Neural progenitor cell (in vitro differentiated cells): ENCODE measurements at places on chromosomes 13 and 19. TPM values are rescaled to one million over a fixed set of nuclear protein-coding genes. Genes with fewer than 3 reads are reported as not detected.

- DNase-seq: no peak
Measured at GRCh38 chr13:20035130-20035529, 76.6 kb downstream of the ZMYM2 start.

DNA sequence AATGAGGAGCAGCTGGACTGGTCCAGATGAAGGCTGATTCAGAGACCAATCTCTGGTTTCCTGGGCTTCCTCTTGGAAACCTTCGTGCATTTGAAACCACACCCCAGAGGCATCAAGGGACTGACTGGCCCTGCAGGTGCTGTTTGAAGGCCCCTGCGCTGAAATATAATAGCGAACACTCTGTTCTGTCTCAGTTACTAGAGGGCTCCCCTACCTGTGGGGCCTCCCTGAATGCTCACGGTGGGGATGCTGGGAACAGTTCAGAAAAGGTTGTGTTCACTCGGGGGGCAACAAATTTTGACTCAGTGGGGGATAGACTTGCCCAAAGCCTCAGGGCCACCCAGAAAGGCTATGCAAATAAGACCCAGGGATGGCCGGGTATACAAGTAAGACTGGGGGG, 6.4 kb downstream of the CCDC8 start:
- DNase-seq: peak; percentile 54

- DNase-seq: no peak
Measured at GRCh38 chr13:39111145-39111544, 72.9 kb downstream of the NHLRC3 start.

GRCh38 chr13:26423629-26424028, 133.9 kb upstream of the WASF3 start:
- DNase-seq: no peak

- no peak for DNase-seq
Measured at GRCh38 chr13:51769455-51770127, 34.4 kb downstream of the DHRS12 start.

DNA sequence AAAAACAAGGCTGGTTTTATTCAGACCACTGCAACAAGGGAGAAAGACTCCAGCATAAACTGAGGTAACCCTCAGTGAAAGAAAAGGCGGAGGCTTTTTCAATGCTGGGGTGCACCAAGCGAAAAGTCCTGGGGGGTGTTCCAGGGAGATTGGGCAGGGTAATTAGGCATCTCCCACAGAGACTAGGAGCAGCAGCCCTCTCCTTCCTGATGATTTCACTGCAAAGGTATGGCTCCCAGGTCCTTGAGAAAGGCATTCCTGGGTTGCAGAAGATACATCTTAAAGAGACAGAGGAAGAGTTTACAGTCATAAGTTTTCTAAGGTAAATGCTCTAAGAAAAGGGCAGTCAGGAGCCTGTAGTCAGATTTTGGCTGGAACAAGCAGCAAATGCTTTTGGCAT, 412.0 kb downstream of the FOXO1 start:
- no peak for DNase-seq

- DNase-seq: peak; percentile 99
Measured at GRCh38 chr19:35869327-35870123, 1.2 kb downstream of the APLP1 start.

DNA sequence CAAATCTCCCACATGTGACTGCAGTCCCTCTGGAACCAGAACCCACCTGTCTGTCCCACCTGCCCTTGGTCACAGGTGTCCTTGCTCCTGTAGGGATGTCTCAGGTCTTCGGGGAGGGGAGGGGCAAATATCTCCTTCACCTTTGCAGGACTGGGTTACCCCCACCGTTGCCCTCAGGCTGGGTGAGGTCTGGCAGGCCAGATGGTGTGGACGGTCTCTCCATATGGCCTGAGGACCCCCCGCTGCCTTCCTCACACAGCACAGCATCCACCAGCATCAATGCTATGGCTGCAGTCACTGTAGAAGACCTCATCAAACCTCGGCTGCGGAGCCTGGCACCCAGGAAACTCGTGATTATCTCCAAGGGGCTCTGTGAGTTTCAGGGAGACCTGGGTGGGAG, 10.0 kb downstream of the SLC5A5 start:
- no peak for DNase-seq

DNA sequence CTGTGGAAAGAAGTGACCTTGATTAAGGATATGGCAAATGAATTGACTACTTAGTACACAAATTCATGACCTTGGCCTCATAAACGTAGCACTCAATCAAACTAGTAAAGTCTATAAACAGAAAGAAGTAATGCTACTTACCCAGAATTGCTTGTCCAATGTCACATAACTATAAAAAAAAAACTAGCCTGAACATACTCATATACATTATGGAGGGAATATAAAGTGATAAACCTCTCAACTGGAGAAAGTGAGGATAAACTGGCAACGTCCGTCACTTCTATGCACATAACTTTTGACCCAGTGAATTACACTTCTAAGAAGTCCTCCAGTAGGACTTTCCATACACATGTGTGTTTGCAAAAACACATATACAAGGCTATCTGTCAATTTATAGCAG, 7.7 kb upstream of the SERP2 start:
- no peak for DNase-seq

DNA sequence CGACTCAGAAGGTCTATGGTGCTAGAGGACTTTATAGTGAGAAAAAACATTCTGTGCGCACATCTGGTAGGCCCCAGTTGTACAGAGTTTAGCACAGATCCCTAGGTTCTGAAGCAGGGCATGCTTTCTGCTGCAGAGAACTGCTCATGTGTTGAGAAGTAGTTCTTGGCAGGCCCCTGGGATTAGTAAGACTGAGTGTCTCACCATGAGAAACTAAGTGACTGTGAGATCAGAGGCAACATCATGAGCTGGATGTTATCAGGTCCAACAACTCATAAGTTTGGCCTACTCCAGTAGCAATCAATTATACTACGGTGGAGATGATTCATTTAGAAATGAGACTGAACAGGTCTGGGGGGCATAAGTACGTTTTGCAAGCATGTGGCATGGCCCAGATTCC, 507.4 kb upstream of the KLF12 start:
- no peak for DNase-seq

DNA sequence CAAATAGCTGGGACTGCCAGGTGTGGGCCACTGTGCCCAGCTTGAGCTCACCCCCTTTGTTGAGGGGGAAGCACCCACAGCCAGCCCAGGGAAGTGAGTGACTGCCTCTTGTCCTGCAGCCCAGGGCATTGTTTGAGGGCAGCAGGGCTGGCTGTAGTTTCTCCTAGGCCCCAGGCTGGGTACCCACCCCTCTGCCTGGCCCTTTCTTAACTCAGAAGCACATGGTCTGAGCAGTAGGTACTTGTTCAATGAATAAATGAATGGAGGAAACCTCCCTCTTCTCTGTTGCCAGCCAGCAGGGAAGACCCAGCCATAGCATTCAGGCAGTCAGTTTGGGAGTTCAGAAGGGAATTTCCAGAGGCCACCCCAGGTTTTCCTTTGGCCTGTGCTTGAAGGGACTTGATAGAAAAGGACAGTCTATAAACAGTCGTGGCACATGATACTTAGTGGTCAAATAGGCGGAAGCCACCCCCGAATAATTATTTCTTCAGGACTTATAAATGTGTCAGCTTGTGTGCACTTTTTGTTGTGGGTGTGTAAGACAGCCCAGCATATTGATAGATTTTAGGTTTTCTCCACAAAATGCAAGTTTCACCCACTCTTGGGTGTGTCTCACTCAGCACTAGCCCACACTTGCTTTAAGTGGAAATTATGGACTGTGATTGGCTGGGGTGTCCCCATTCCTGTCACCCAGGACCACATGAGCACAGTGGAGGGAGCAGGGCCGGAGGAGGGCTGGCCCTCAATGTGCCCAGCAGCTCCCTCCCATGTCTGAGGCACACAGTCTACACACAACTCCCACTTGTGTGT, 33.1 kb downstream of the GATAD2A start:
- no peak for DNase-seq

BRME1 gene
- total RNA-seq: 0.49 and 4.1 TPM in 2 replicates

MEGF8 gene
- total RNA-seq: 7.3 and 21.4 TPM in 2 replicates

NCR1 gene
- total RNA-seq: not detected in 2 replicates

ZNF99 gene
- not detected in 2 replicates for total RNA-seq
